IMR-90 (cell line): ENCODE measurements at places on chromosomes 7 and 10. TPM values are rescaled to one million over a fixed set of nuclear protein-coding genes. Genes with fewer than 3 reads are reported as not detected.

The LIPM gene
- polyA plus RNA-seq = not detected in 2 replicates

DNA sequence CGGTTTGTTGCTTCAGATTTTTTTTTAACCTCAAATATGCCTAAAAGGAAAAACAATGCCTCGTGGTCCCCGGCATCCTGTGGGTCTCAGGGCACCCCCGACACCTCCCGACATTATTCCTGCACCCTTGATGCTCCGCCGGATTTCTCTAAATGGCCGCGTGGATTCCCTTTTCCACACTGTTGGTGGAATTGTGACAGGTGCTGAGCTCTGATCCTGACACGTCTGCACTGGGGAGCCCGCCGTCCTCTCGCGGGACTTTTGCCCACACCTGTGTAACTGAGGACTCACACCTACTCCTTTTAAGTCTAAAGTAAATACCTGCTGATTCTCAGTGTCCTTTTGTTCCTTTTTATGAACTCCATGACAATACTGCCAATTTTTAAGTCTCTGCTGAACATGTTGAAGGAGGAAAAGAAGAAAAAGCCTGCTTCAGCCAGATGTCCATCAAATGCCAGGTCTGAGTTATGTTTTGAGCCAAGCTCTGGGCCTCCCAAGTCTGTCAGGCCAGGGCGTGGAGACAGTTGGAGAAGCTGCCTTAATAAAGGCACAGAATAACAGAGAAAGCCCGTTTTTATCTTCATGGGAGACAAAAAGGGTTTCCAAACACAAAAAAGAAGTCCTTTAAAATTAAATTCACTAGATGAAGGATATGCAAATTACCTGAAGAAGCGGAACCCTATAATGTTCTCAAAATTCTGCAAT is 568.2 kb downstream of the DNAJB6 start:
- no peak for DNase-seq

DNA sequence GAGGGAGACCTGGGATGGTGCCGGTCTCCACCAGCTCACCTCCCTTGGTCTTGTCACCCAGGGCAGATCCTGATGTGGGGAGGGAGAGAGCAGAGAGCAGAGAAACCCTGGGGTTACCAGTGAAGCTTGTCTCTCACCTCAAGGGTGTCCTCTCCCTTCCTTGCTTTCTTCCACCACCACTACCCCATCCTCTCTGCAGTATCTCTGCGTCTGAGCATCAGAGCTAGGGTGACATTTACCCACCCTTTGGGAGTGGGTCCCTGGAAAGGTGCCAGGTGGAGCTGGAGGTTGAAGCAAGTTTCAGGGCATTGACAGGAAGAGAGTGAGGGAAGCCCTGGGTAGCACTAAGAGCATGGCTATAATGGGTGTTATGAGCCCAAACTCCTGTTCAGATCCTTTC is 75.2 kb upstream of the ANLN start:
- no peak for DNase-seq

The IL2RA gene
- polyA plus RNA-seq = not detected in 2 replicates

GRCh38 chr10:17138460-17139042 is 8.9 kb upstream of the CUBN start:
- no peak for DNase-seq

The WNT8B gene
- 0.03 TPM in 1 of 2 replicates, not detected in the other for polyA plus RNA-seq

The ANLN gene
- polyA plus RNA-seq = 50.9 and 60.5 TPM in 2 replicates

The ZNF804B gene
- polyA plus RNA-seq = not detected in 2 replicates

GRCh38 chr7:33918438-33919143 is 13.3 kb downstream of the BMPER start:
- no peak for DNase-seq

DNA sequence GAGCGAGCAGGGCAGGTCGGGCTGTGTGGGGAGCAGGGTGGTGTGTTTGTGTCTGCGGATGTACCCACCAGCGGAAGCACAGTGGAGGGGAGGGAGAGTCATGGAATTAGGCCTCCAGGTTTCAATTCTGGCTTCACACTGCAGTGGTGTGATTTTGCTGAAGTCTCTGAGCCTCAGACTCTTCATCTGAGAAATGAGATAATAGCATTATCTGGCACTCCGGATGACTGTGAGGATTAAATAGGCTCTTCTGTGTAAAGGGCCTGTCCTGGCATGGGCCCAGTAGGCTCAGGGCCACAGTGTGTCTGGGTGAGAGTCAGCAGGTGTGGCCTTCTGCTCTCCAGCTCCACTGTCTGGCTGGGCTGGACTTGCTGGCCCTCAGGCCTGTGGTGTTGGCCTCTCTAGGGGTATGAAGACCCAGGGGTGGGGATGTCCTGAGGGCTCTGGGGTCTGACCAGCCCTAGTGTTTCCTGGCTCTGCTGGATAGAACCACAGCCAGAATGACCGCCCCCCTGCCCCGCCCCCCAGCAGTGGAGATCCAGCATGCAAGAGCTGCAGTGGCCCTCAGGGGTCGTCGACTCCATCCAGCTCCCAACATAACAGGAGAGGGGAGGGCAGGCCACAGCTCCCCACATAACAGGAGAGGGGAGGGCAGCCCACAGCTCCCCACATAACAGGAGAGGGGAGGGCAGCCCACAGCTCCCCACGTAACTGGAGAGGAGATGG is 178.6 kb downstream of the RPS24 start:
- DNase-seq = no peak

GRCh38 chr7:130397758-130398073 is 17.4 kb downstream of the CPA1 start:
- DNase-seq = no peak

DNA sequence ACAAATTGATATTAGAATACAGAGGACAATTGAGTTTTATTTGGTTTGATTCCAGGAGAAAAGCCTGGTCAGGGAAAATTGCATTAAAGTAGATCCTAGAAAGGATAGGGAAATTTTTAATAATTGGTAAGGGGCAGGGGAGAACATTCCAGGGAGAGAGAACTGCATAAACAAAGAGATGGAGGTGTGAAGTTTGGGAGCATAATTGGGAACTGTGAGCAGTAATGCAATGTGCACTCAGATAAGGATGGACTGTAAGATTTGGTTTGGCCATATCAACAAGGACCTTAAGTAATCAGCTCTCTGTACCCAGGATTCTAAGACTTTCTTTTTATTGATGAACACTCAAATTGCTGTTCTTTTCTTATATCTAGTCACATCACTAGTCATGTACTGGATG is 41.4 kb downstream of the ZMYND11 start:
- DNase-seq = no peak

The SYT15 gene
- 0.42 and 0.68 TPM in 2 replicates for polyA plus RNA-seq

DNA sequence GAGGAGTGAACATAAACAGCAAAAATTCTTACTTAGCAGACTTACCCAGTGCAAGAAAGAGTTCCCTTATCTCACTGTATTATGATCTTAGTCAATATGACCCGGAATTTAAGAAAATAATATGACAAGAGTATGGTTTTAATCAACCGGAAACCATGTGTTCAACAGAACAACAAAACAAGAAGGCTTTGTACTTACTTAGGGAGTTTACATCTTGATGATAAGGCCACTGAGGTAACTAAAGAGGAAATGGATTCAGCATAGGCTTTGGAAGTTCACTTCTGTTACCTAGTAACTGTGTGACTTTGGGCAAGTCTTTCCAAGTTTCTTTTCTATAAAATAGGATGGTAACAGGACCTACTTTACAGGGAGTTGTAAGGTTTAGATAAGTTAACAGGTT is 7.4 kb upstream of the FAS start:
- DNase-seq = peak; percentile 35

DNA sequence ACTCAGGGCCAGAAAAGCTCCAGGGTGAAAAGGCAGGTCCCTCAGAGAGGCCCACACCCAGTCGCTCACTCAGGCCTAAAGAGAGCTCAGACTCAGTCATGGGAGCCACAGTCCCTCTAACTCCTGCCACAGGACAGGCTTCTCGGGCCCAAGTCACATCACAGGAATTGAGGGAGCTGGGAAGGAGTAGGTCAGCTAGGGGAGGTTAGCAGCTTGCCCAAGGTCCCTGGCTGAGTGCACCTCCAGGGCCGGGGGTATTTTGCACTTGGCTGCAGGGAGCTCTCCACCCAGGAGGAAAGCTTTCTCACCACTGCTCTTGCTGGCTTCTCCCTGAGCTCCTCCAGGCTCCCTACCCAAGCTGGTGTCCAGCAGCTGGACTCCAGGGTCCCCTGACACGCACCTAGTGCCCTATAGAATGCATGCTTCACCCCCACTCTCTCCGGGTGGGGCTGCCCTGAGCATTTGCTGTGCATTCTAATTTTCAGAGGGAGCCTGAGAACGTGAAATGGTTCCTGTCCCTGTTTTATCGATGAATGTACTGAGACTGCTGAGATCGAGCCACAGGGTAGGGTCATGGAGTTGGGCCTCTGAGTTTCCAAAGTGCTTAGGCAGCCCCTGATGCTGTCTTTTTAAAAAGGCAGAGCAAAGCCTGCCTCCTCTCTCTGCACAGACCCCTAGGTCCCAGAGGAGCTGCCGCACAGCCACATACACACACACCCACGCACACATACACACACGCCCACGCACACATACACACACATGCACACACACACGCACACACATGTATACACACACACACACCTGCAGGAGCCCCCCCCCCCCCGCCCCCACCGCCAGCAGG is 37.9 kb upstream of the RET start:
- DNase-seq = no peak

DNA sequence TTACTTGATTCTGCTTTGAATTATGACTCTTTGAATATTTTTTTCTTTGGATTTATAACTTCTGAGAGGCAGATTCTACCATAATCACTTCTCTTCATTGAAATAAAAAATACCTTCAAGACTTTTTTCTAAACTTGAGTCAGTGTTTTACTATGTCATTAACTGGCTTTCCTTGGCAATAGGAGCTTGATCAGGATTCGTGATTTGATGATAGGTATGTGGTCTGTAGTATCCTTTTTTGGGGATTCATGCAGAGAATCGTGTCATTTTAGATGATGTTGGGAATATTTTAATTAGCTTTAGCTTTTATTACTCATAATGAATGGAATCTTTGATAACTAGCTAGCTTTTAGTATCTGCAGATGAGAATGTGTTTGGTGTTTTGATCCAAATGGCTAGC is 83.3 kb downstream of the PHTF2 start:
- no peak for DNase-seq

DNA sequence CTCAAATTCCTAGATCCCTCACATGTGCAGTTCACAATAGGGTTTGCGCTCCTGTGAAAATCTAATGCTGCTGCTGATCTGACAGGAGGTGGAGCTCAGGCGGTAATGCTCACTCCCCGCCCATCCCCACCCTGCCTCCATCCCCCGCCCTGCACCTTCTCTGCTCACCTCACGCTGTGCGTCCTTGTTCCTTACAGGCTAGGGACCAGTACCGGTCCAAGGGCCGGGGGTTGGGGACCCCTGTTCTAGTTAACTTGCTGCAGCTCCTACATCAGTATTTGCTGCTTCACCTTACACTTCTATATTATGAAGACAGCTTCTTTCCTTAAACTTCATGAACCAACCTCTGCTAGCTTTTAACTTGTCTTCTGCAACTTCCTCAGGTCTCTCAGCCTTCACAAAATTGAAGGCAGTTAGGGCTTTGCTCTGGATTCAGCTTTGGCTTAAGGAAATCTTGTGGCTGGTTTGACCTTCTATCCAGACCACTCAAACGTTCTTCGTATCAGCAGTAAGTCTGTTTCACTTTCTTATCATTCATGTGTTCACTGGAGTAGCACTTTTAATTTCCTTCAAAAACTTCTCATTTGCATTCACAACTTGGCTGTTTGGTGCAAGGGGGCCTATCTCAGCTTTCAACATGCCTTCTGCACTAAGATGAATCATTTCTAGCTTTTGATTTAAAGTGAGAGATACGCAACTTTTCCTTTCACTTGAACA is 1.7 kb upstream of the TNKS2 start:
- DNase-seq = no peak

DNA sequence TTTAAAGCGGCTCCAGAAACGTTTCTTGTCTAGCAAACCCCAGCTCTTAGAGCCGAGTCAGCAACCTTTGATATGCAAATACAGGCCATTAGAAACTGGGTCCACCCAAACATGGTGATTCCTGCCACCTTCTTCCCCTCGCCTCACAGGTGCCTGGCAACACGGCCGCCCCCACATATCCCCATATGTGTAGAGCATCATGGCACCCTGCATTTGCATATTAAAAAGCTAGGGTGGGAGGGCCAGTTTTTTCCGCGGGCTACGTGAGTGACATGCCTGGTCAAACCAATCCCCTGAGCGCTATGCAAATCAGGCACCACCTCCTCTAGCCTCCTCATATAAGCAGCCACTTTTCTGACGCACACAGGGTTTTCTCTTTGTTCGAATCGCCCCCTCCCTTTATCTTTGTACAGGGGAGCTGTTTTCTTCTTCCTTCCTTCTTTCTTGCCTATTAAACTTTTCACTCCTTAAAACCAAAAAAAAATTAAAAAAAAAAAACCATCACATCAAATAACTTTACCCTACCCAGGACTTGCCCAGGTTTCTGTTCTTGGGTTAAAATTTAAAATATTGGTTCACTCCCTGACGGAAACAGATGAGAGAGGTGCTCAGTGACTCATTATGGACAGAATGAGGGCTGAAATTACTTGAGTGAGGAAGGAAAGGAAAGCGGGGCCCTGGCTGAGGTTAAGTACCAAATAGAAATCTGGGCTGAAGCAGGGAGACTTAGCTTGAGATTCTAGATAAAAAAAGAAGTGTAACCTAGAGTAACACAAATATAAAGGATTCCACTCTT is 59.8 kb downstream of the COA1 start:
- no peak for DNase-seq

The CCDC136 gene
- 15.1 and 18.0 TPM in 2 replicates for polyA plus RNA-seq

DNA sequence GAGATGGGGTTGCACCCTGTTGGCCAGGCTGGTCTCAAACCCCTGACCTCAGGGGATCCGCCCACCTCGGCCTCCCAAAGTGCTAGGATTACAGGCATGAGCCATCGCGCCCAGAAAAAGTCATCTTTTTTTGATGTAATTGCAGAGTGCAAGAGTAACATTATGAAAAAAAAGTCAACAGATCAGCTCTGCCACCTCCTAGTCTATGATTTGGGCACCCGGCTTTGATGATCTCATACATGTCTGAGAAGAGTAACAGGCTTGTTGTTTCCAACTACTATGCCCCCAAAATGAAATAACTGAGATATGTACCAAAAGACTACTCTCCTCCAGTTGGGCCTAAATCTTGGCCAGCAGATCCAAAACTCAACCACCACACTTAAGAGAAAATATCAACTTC is 40.8 kb downstream of the VOPP1 start:
- DNase-seq = no peak

GRCh38 chr10:82353381-82353780 is 478.4 kb downstream of the NRG3 start:
- DNase-seq = no peak

The PARD3 gene
- 13.1 and 14.6 TPM in 2 replicates for polyA plus RNA-seq

- DNase-seq = no peak
Observed at GRCh38 chr10:31678139-31678536, 250.5 kb downstream of the ARHGAP12 start.

The TRPV6 gene
- polyA plus RNA-seq = 0.03 TPM in 1 of 2 replicates, not detected in the other

The HOXA5 gene
- polyA plus RNA-seq = 28.1 and 29.4 TPM in 2 replicates
